ENCODE measurements at places on chromosomes 5 and 9.

DNA sequence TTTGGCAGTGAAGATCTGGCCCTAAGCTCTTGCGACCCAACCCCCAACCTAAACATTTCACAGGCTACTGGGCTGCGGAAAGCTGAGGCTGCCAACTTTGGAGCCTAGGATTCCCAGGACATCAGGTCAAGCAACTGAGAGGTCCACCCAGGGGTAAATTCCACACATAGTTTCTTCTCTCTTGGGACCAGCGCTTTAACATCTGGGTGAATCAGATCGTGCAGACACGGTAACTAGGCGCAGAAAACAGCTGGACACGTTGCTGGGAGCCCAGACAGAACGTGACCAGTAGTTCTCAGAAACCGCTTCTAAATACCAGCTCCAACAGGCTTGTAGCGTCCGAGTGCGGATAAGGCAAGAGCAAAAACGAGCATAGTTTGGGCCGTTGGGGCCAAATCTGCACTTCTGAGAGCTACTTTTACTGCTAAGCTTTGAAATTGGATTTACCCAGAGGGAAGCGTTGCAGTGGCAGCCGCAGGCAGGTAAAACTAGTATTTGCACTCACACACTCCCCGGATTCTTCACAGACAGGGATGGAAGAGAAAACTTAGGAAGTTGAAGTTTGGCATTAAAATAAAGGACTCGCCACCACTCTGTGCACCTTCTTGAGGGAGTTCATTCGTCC is 11.8 kb downstream of the ITGA1 start:
- peak; percentile 93 for DNase-seq

GRCh38 chr9:78214492-78214891 is 21.4 kb upstream of the CEP78 start:
- DNase-seq, result no peak

DNA sequence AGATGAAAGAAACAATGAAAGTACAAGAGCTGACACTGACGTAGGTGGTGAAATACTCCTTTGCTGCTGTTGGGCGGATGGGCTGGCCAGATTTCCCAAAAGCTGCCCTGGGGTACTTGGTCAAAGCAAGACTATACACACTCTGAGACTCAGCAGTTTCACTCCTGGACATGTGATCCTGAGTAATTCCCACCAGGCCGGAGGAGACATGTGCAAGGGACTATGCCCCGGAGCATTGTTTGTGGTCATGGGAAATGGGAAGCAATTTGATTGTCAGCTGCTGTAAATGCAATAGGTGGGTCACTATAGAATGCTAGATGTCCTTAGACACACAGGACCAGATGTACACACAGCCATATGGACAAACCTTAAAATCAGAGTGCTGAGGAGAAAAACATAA is 116.1 kb downstream of the DCP2 start:
- DNase-seq, result peak; percentile 63

DNA sequence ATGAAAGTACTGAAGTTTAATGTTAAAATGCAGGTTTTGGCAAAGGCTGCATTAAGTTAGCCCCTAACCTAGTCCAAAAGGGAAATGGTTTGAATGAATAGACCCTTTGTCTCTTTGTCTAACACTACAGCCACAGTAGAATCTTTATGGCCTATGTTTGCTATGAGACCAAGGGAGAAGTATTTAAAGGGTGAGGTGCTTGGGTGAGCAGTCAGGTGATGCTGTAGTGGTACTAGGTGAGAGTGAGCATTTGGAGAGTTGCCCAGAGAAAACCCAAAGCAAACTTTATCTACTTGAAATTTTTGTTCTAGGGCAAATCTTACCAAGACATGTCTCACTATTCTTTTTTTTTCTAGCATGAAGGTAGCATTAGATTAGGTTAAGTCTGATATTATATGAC is 1961.4 kb upstream of the WWC1 start:
- DNase-seq, result no peak

Data from ELF-1 (cell line).